ENCODE measurements at places on chromosomes 4 and X. TPM values are rescaled to one million over a fixed set of nuclear protein-coding genes. Genes with fewer than 3 reads are reported as not detected.

GAGE12H gene
- total RNA-seq: not detected

DNA sequence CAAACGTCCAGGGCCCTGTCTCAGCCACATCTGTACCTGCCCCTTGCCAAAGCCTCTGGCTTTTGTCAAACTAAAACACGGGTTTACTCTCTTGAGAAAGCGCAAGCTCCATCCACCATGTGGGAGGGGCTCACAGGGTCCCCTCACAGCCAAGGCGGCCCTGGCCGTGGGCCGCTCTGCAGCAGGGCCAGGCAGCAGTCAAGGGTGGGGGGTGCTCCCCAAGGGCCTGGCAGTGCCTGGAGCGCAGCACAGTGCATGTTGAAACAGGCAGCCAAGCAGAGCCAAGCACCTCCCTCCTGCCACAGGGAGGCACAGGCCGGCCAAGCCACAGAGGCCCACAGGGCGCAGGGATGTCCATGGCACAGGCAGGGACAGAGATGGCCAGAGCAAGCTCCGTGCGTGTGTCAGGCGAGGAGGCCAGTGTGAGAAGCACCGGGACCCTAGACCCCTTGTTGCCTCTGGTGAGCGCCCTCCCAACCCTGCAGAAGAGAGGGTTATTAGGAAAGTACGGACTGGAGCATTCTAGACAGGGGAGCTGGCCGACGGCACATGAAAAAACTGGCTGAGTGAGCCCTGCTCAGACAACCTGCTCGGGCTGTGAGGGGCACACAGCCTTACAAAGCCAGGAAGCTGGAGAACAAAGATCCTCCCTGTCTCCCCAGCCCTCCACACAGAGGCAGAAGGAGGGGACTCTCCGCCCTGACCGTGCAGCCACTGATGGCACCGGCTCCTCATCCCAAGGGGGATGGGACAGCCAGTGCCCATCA, 39.0 kb downstream of the FAM53A start:
- H3K4me3 ChIP-seq: peak overlapping the region; percentile 21
- H3K36me3 ChIP-seq: no peaks in the 10 kb centered on the region
- DNase-seq: peak; percentile 39
- peaks cover 11% of the 10 kb centered on the region for H3K4me1 ChIP-seq

DNA sequence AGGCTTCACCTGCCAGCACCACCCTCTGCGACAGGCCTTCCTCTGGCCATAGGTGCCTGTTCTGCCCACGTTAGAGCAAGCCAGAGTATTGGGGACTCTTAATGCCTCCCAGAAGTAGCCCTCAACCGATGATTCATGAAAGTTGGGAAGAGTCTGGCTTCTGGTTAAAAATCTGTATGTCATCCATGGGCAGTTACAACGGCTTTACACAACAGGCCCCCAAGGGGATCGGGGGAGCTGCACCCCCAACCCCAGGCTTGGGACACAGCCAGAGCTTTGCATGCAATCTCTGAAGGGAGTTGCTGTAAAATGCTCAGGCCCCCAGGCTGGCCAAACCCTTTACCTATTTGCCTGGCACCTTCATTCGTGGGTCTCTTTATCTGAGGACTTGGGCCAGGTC, 5.4 kb upstream of the CYTL1 start:
- H3K4me3 ChIP-seq: no peak overlapping the region
- H3K4me1 ChIP-seq: peaks cover 15% of the 10 kb centered on the region
- H3K27ac ChIP-seq: no peak overlapping the region
- H3K27me3 ChIP-seq: no peaks in the 10 kb centered on the region

CXXC4 gene
- 4.6 TPM for total RNA-seq

GRCh38 chr4:32145987-32146386, 1425.8 kb downstream of the PCDH7 start:
- no peak for DNase-seq
- peaks cover 23% of the 10 kb centered on the region for H3K4me1 ChIP-seq
- H3K4me3 ChIP-seq: no peak overlapping the region
- peak overlapping the region; percentile 83 for H3K27ac ChIP-seq
- no peaks in the 10 kb centered on the region for H3K27me3 ChIP-seq

- H3K27me3 ChIP-seq: no peaks in the 10 kb centered on the region
- no peaks in the 10 kb centered on the region for H3K36me3 ChIP-seq
- H3K27ac ChIP-seq: no peak overlapping the region
- no peak for DNase-seq
- peaks cover 12% of the 10 kb centered on the region for H3K4me1 ChIP-seq
Observed at GRCh38 chrX:31329298-31329697, 257.5 kb upstream of the FTHL17 start.
